ENCODE measurements at places on chromosomes 7 and 10.
A peak's percentile ranks its signal among the peaks of the same experiment; 100 is the strongest.

DNA sequence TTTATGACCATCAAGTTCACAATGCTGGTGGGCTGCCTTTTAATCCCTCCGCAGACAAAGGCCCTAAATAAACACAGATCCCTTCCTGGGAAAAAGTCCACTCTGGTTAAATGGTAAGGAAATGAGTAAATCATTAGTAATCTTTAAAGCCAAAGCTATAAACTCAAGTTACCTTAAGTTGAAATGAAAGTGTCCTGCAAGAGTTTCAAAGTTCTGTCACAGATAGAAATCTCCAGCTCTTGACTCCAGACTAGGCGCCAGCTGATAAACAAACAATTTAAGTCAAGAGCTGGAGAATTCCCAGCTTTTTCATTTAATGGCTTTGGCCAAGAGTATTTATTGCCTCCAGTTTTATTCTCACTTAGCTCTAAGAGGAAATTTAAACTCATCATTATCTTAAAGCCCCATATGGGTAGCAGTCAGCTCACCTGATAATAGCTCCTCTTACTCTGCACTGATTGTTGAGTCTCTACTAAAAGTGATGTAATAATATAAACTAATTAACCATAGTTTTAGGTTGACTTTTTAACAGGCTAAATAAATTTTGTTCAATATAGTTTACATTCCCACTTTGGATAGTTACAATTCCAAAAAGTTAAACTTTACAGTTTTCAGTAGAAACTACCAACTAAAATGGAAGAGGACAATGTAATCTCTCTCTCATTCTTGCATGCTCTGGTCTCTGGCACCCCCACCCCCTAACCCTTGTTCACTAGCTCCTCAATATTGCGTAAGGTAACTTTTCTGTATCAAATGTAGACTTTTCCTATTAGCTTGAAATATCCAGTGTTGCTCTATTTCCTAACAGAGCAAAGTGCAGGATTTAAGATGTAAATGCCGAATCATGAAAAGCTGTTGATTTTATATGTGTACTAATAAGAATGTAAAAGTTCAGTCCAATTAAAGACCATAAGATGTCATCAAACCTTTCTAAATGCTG is 56.1 kb downstream of the HIBADH start:
- DNase-seq: no peak

DNA sequence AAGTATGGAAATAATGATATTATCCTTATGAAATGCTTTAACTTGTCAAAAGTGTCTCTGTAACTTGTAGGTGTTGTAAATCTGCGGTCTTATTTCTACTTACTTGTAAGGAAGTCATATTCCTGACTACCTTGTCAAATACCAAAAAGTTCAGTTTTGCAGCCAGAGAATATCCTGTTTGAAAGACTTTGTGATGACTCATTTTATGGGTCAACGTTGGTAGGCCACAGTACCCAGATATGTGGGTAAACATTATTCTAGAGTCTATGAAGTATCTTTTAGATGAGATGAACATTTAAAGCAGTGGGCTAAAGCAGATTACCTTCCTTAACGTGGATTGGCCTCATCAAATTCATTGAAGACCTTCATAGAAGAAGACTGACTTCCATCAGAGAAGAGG is 195.3 kb downstream of the PPP1R9A start:
- DNase-seq: no peak

- no peak for DNase-seq
These were observed 438 bp downstream of the LSMEM1 start for GRCh38 chr7:112481121-112481736.

- DNase-seq: no peak
These were observed 33.1 kb upstream of the ADD3 start for GRCh38 chr10:109974504-109975191.

DNA sequence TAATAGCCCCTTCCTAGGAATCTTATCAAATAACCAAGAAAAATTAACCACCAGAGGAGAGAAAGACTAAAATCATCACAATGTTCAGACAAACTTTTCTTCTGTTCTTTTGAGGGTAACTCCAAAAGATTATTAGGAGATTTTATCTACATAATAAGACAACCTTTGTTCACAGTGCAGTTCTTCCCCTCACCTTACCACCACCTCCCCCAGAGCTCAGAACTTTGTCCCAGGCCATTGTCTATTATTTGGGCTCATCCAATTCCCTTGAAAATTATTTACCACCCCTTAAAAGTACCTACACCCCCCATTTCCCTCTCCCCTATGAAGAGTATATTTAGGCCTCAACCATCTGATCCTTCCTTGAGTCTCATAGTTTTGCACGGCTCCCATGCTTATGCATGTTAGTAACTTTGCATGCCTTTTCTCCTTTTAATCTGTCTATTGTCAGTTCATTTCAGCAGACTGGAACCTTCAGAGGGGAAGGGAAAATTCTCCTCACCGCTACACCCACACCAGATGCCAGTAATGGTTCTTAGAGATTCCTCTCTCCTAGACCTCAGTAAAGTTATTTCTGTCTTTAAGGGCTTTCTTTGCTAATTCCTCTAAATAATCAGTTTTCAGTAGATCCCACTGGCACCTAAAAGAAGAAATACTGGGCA is 234.9 kb downstream of the SKIDA1 start:
- DNase-seq: no peak

GRCh38 chr7:137953665-137954470 is 48.0 kb downstream of the CREB3L2 start:
- no peak for DNase-seq

GRCh38 chr7:80095545-80095944 is 39.1 kb upstream of the GNAI1 start:
- DNase-seq: no peak

GRCh38 chr7:86913709-86914108 is 145.7 kb downstream of the ELAPOR2 start:
- peak; percentile 60 for DNase-seq

GRCh38 chr7:82204694-82205093 is 238.9 kb downstream of the CACNA2D1 start:
- peak; percentile 27 for DNase-seq

GRCh38 chr10:49089557-49090188 is 25.6 kb downstream of the VSTM4 start:
- DNase-seq: no peak

- no peak for DNase-seq
These were observed 8.2 kb upstream of the DLD start for GRCh38 chr7:107882766-107883165.

- DNase-seq: no peak
These were observed 2.9 kb downstream of the NPM3 start for GRCh38 chr10:101780187-101780817.

DNA sequence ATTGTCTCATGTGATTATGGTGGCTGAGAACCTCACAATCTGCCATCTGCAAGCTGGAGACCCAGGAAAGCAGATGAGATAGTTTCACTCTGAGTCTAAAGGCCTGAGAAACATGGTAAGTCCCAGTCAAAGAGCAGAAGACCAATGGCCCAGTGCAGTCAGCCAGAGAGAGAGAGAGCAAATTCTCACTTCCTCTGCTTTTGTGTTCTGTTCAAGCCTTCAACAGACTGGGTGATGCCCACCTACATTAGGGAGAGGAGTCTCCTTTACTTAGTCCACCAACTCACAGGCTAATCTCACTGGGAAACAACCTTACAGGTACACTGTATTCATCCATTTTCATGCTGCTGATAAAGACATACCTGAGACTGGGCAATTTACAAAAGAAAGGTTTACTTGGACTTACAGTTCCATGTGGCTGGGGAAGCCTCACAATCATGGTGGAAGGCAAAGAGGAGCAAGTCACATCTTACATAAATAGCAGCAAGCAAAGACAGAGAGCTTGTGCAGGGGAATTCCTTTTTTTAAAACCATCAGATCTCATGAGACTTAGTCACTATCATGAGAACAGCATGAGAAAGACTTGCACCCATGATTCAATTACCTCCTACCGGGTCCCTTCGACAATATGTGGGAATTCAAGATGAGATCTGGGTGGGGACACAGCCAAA is 4.7 kb upstream of the FRMPD2 start:
- DNase-seq: no peak

DNA sequence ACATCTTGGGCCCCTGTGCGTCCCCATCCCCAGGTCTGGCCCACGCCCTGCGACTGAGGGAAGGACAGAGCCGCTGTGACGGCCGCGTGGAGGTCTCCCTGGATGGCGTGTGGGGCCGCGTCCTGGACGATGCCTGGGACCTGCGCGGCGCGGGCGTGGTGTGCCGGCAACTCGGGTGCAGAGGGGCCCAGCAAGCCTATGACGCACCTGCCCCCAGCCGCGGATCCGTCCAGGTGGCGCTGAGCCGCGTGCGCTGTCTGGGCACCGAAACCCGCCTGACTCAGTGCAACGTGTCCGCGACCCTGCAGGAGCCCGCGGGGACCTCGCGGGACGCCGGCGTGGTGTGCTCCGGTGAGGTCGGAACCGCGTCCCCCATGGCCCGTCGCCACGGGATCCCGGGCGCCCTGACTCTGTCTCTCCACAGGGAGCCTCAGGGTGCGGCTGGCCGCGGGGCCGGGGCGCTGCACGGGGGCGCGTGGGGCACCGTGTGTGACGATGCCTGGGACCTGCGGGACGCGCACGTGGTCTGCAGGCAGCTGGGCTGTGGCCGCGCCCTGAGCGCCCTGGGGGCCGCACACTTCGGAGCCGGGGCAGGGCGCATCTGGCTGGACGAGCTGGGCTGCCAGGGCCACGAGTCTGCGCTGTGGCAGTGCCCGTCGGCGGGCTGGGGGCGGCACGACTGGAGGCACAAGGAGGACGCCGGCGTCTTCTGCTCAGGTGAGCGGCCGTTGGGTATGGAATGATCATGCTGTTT is 5.9 kb downstream of the SCART1 start:
- DNase-seq: no peak

- peak; percentile 84 for DNase-seq
These were observed 80.3 kb downstream of the LRRC17 start for GRCh38 chr7:102992938-102993717.

- DNase-seq: no peak
These were observed 38.2 kb downstream of the SPOCK2 start for GRCh38 chr10:72049969-72050781.

- no peak for DNase-seq
These were observed 70.6 kb upstream of the ZNF746 start for GRCh38 chr7:149568218-149568617.

DNA sequence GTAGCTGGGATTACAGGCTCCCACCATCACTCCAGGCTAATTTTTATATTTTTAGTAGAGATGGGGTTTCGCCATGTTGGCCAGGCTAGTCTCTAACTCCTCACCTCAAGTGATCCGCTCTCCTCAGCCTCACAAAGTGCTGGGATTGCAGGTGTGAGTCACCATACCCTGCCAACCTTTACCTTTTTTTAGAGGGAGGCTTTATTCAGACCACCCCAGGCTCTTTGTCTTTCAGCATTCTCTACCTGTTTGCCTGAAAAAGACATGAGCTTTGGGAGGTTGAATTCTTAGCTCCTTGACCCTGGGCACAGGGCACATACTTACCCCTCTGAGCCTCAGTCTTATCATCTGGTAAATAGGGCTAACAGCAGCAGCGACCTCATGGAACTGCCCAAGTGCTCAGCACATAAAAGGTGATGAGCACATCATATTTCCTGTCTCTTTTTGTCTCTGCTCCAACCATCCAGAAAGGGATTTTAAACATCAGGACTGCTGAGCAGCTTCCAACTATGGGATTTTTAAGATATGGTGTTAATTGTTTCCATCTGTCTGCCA is 17.0 kb downstream of the FRMPD2 start:
- DNase-seq: no peak

- DNase-seq: no peak
These were observed 15.8 kb upstream of the C10orf90 start for GRCh38 chr10:126686268-126686667.

- no peak for DNase-seq
These were observed 72.3 kb downstream of the NRBF2 start for GRCh38 chr10:63205421-63205820.

- DNase-seq: peak; percentile 19
These were observed 978.6 kb downstream of the SORCS1 start for GRCh38 chr10:106185951-106186350.

- no peak for DNase-seq
These were observed 37.4 kb downstream of the RASGEF1A start for GRCh38 chr10:43229208-43230061.

- peak; percentile 91 for DNase-seq
These were observed 829 bp upstream of the RPA3 start for GRCh38 chr7:7719236-7719635.

DNA sequence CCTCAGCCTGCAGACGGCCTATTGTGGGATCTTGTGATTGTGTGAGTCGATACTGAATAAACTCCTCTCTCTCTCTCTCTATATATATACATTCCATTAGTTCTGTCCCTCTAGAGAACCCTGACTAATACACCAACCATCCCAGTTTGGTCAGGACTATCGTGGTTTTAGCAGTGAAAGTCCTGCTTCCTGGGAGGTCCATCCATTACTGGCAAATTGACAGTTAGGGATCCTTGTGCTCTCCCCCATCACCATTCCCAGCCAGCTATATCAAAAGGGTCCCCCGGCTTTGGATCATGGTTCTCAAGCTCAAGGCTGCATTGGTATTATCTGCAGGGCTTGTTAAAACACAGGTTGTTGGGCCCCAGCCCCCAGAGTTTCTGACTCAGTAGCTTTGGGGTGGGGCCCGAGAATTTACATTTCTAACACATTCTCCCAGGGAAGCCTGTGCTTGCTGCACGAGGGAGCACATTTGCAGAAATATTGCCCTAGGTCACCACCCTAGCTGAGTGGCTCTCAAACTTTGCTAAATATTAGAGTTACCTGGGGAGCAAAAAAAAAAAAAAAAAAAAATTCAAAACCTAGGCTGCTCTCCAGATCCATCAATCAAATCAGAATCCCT is 899.1 kb upstream of the AUTS2 start:
- no peak for DNase-seq

GRCh38 chr7:29885626-29886025 is 79.3 kb downstream of the WIPF3 start:
- DNase-seq: no peak

DNA sequence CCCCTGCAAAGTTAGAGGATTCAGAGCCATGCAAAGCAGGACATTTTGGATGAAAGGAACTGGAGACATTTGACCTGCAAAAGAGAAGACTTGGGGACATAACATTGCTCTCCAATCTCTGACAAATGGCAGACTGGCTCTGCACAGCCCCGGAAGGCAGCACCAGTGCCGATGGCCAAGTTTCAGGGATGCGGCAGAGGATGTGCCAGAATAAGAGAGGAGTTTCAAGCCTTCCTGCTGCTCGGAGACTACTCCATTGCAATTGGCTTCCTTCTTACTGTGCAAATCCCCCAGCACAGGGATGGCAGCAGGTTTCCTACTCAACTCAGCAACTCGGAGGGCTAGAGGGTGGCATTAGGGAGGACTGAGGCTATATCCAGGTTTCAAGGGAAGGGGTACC is 268.8 kb upstream of the ZMIZ1 start:
- no peak for DNase-seq

DNA sequence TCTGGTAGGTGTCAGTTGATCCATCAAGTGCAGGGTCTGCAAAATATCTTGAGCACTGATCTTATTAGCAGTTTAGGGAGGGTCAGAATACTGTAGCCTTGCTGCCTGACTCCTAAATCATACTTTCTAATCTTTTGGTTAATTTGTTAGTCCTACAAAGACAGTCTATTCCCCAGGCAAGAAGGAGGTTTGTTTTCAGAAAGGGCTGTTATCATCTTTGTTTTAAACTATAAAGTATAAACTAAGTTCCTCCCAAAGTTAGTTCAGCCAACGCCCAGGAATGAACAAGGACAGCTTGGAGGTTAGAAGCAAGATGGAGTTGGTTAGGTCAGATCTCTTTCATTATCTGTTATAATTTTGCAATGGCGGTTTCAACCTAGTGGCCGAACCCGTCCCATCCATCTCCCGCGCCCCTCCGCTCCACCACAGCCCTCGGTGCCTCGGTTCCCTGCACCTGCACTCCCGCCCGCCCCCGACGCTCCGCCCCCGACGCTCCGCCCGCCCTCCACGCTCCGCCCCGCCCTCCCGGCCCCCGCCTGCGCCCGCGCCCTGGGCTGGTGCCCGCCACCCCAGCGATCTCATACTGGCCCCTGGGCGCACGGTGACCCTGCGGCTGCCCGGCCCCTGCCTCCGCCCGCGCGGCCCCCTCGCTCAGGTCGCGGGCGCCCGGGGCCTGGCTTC is at the start of gene ADCK2:
Gene ADCK2, plus strand, starts transcription at position 564 of the 681 bp plus-strand sequence. CDS start 386 bp downstream, outside the sequence.
- no peak for DNase-seq
